ENCODE measurements at places on chromosomes 6 and 20. TPM values are rescaled to one million over a fixed set of nuclear protein-coding genes. Genes with fewer than 3 reads are reported as not detected.

The ARFGAP1 gene
- 52.6 TPM for total RNA-seq

The CFAP61 gene
- not detected for total RNA-seq

The TTK gene
- 33.0 TPM for total RNA-seq

The TCP11 gene
- 0.18 TPM for total RNA-seq

The IL17F gene
- not detected for total RNA-seq

The PROCR gene
- total RNA-seq = 561 TPM

The HRH3 gene
- total RNA-seq = not detected

The DCDC2 gene
- total RNA-seq = not detected

GRCh38 chr20:46483879-46484278 lies 29.5 kb downstream of the ZNF334 start:
- no peak for DNase-seq

- DNase-seq = no peak
Measured at GRCh38 chr20:1335961-1336698, 7.2 kb upstream of the SDCBP2 start.

GRCh38 chr20:58976061-58976730 lies 4.9 kb upstream of the NELFCD start:
- DNase-seq = no peak

- no peak for DNase-seq
Measured at GRCh38 chr6:166927240-166927934, 29.0 kb downstream of the RNASET2 start.

- peak; percentile 3 for DNase-seq
Measured at GRCh38 chr6:111105578-111105977, 18.3 kb downstream of the SLC16A10 start.

GRCh38 chr6:43368259-43369160 lies 937 bp downstream of the ZNF318 start:
- DNase-seq = no peak

DNA sequence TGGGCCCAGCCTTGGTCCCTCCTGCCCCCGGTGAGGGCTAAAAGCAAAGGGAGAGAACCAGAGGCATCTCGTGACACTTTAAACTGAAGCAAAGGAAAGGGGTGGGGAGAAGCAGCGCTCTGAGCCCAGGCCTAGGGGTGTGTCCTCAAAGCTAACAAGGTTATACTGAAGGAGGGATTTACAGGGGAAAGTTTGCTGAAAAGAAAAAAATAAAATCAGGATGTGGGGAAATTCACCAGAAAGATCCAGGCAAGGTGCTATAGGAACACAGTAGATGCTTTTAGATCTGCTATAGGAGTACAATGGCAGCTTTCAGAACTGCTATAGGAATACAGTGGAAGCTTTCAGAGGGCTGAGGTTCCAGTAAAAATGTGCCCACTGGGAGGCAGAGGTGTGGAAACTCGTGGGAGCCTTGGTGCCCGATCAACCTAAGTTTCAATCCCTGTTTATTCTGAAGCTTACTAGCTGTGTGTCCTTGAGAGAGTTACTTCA lies at the start of gene COL9A1:
COL9A1 (minus strand) TSS at position 51 of the 492 bp plus-strand sequence. CDS start 160 bp downstream, outside the sequence.
- DNase-seq = no peak

GRCh38 chr6:143187238-143187923 lies 126.7 kb downstream of the AIG1 start:
- DNase-seq = no peak

DNA sequence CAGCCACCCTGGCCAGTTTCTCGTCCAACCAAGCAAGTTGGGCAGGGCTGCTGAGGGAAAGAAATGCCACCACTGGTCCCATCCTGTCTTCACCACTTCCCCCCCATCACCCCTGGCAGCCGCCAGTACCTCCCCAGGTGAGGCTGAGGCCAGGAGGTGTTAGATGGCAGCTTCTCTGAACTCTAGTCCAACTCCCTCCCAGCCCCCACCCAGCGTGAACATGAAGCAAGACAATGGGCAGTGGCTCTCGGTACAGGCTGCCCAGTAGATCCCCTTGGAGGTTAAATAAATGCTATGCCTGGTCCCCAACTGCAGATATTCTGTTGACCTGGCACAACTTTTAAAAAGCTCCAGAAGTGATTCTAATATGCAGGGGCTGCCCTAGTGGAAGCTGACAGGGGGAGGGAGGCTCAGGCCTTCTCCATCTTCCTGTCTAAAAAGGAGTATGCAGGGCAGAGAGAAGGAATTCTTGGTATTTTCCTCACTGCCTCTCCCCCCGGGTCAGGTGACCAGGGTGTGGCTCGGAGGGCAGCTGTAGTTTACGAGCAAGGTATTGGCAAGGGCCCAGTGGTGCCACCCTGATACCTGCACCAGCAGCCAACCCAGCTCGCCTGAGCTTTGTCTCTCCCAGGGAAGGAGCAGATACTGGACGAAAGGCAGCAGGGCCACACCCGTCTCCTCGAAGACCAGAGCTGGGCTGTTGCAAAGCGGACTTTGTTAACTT lies 25.7 kb downstream of the KCNK5 start:
- DNase-seq = no peak
